Stomach (tissue), 19 donors: ENCODE measurements at places on chromosomes 6 and 20. TPM values are rescaled to one million over a fixed set of nuclear protein-coding genes. Genes with fewer than 3 reads are reported as not detected.

The BMP5 gene
- 8.3 TPM for total RNA-seq

The VSX1 gene
- not detected for total RNA-seq

GRCh38 chr6:165236326-165236725 lies 73.1 kb downstream of the C6orf118 start:
- H3K4me1 ChIP-seq: no peaks in the 10 kb centered on the region
- no peak overlapping the region for H3K27ac ChIP-seq
- no peak for DNase-seq
- H3K36me3 ChIP-seq: no peaks in the 10 kb centered on the region
- no peaks in the 10 kb centered on the region for H3K27me3 ChIP-seq

The COL19A1 gene
- 13.4 TPM for total RNA-seq

The APCDD1L gene
- 2.0 TPM for total RNA-seq

DNA sequence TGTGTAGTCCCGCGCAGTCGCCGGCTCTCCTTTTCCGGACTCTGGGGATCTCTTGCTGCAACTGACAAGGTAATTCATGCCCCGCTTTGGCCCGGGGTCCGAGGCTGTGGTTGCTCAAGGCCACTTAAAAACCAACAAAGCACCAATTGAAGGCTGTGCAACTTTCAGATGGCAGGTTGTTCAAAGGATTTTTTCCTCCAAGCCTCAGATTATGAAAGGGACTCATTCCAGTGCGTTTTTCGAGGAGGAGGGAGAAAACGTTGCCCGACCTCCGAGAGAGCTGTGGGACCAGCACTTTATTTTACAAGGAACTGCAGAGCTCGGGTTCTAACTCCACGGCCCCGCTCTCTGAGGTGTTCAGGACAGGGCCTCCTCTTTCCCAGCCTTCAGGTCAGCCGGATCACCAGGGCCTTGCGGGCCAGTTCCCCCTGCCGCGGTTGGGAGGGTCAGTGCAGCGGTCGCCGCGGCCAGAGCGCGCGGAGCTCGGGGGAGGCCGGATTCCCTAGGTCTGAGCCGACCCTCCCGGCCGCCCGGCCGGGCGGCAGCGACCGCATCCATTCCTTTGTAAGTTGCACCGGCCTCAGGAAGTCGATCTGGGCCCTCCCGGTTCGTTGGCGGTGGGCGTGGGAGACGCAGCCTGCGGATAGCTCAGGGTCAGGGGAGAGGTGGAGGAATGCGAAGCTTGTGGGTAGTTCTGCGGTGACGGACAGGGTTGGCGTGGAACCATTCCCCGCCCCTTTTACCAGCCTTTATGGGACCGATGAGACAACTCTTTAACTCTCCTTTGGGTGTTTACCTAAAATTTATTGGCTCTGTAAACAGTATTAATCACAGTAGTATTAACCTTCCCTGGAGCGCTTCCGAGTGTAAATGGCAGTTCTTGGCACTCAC lies 1.6 kb downstream of the UTRN start:
- peak overlapping the region; percentile 92 for H3K27ac ChIP-seq
- DNase-seq: peak; percentile 87
- peaks cover 25% of the 10 kb centered on the region for H3K4me1 ChIP-seq
- peaks cover 2% of the 10 kb centered on the region for H3K36me3 ChIP-seq
- no peaks in the 10 kb centered on the region for H3K27me3 ChIP-seq

GRCh38 chr20:62388839-62389600 lies 2.1 kb downstream of the RPS21 start:
- peaks cover 19% of the 10 kb centered on the region for H3K4me1 ChIP-seq
- DNase-seq: no peak
- no peak overlapping the region for H3K27ac ChIP-seq
- no peaks in the 10 kb centered on the region for H3K27me3 ChIP-seq
- no peak overlapping the region for H3K4me3 ChIP-seq
- peaks cover 59% of the 10 kb centered on the region for H3K36me3 ChIP-seq

The LY6G6F gene
- total RNA-seq: not detected

The LY6G6D gene
- not detected for total RNA-seq

DNA sequence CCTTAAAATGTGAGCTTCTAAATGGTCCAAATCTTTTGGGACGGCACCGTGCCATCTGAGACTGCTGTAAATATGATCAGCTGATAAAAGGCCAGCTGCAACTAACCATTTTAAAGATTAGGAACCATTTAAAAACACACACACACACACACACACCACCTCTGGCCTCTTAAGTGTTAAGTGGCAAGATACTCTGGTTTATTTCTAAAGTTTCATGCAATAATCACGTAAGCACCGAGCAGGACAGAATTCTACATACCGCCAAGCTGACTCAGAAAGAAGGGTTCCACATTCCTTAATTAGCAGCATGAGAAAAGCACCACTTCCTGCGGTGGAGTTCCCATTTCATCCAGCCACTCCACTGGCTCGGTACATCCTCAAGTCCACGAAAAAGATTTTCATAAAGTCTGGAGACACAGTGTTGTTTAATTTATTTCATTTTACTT lies 17.8 kb upstream of the ZNF217 start:
- no peaks in the 10 kb centered on the region for H3K27me3 ChIP-seq
- DNase-seq: peak; percentile 25
- no peak overlapping the region for H3K4me3 ChIP-seq
- H3K36me3 ChIP-seq: no peaks in the 10 kb centered on the region

- no peak for DNase-seq
- no peaks in the 10 kb centered on the region for H3K27me3 ChIP-seq
- H3K4me1 ChIP-seq: no peaks in the 10 kb centered on the region
- no peak overlapping the region for H3K4me3 ChIP-seq
- H3K36me3 ChIP-seq: no peaks in the 10 kb centered on the region
These were observed 6.7 kb downstream of the FAM50B start for GRCh38 chr6:3855866-3856265.

DNA sequence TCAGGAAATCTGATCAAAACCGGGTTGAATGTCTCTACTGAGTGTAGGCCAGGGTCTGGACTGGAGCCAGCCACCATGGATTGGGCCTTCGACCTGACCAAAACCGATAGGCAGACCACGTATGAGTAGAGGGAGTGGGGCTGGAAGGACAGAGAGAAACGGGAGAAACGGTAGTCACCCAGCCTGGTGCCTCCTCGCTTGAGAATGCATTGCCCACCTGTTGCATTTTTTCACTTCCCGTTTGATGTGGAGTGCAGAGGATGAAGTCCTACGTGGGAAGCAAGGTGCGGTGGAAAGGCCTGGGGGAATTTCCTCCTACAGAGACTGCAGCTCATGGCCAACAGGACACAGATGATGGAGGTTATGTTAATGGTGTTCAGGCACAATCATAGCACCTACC lies 53.9 kb upstream of the ECI2 start:
- H3K27me3 ChIP-seq: no peaks in the 10 kb centered on the region
- no peak overlapping the region for H3K4me3 ChIP-seq
- DNase-seq: no peak
- no peaks in the 10 kb centered on the region for H3K4me1 ChIP-seq
- H3K27ac ChIP-seq: no peak overlapping the region
- H3K36me3 ChIP-seq: no peaks in the 10 kb centered on the region

The MAS1 gene
- not detected for total RNA-seq

The ZNF512B gene
- total RNA-seq: 11.0 TPM

The IPCEF1 gene
- not detected for total RNA-seq

GRCh38 chr20:57471496-57472372 lies 53.2 kb downstream of the CTCFL start:
- no peak overlapping the region for H3K27ac ChIP-seq
- no peak for DNase-seq
- no peak overlapping the region for H3K4me3 ChIP-seq
- H3K36me3 ChIP-seq: no peaks in the 10 kb centered on the region
- H3K27me3 ChIP-seq: no peaks in the 10 kb centered on the region
- H3K4me1 ChIP-seq: no peaks in the 10 kb centered on the region

DNA sequence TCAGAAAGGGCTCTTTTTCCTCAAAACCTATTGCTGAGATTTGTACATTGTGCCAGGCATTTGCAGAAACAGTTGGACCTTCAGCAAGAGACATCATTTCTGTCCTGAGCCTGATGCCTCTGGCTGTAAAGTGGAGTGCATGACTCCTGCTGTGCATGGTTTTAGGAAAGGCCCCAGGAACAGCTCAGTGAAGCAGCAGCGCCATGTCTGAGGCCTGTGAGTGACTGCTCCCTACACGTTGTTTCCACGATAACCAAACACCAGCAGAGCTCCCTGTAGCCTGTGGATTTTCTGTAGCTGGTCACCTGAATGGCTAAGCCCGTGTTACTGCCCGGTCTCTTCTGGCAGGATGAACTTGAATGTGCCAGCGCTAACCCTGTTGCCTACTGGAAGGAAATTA lies 232.5 kb downstream of the TFAP2C start:
- H3K4me1 ChIP-seq: no peaks in the 10 kb centered on the region
- H3K27me3 ChIP-seq: no peaks in the 10 kb centered on the region
- no peak for DNase-seq
- no peak overlapping the region for H3K27ac ChIP-seq

The TMC2 gene
- total RNA-seq: not detected

The HIVEP2 gene
- 9.1 TPM for total RNA-seq

DNA sequence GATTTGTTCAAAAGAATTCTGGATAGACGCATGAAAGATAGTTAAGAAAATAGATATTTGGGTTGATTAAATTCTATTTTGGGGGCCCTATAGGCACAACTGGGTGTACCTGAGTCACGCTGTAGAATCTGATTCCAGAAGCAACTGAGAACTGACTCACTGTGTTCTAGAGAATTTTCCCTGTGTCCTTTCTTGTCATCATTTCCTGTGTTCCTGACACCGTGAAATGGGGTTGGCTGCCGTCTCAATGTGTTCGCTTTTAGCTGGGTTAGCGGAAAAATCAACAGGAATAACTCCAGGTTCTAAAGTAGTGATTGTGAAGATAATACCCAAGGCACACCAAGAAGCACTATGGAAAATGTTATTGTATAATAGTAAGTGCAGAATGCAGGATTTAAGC lies 5.0 kb downstream of the GCNT2 start:
- peak overlapping the region; percentile 87 for H3K27ac ChIP-seq
- H3K27me3 ChIP-seq: no peaks in the 10 kb centered on the region
- H3K36me3 ChIP-seq: no peaks in the 10 kb centered on the region

GRCh38 chr6:4964675-4965561 lies 38.9 kb downstream of the RPP40 start:
- DNase-seq: peak; percentile 31
- H3K27ac ChIP-seq: no peak overlapping the region
- peaks cover 13% of the 10 kb centered on the region for H3K4me1 ChIP-seq
- no peaks in the 10 kb centered on the region for H3K27me3 ChIP-seq
- H3K4me3 ChIP-seq: no peak overlapping the region

The C6orf141 gene
- total RNA-seq: 17.8 TPM

DNA sequence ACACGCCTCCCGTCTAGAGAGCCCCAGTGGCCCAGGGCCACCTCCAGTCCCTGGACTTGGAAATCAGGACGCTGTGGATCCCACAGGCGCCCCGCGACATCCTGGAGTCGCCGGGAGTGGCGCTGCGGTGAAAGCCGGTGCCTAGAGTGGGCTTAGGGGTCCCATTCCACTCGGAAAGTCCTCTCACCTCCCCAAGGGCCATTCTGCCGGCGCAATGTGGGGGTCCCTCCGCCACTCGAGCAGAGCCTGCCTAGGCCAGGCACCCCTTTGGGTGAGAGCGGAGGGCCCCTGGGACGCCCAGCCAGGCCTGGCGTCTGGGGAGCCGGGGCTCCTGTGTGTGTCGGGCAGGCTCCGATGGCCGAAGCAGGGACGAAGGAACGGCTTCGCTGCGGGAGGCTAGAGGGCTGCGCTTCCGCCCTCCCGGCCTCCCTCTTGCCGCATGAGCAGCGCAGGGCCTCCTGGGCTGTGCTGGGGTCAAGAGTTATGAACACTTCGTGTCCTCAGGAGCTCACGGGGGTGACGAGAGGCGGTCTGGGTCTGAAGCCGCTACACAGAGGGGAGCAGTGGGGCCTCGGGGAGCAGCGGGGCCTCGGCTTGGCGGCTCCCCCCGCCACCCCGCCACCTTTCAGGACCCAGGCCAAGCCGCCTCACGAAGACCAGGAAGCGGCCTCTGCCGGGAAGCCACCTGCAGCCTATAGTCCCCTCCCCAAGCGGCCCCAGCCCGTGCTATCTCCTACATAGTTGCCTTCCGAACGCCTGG lies 13.6 kb downstream of the POU3F2 start:
- H3K27ac ChIP-seq: no peak overlapping the region
- no peak for DNase-seq
- peaks cover 47% of the 10 kb centered on the region for H3K4me1 ChIP-seq
- H3K4me3 ChIP-seq: peak overlapping the region; percentile 26

DNA sequence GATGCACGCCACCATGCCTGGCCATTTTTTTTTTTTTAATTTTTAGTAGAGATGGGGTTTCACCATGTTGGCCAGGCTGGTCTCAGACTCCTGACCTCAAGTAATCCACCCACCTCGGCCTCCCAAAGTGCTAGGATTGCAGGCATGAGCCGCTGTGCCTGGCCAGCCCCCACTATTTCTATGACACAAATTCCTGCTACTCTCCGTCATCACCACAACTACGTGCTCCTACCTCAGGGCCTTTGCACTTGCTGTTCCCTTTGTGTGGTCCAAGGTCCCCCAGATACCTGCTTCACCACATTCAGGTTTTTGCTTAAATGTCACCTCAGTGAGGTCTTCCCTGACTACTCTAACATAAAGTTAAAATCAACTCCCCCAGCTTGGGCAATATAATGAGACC lies 5.2 kb upstream of the CEBPB start:
- peaks cover 31% of the 10 kb centered on the region for H3K4me1 ChIP-seq
- DNase-seq: no peak
- H3K27me3 ChIP-seq: no peaks in the 10 kb centered on the region
- no peak overlapping the region for H3K4me3 ChIP-seq

The C6orf58 gene
- not detected for total RNA-seq

The HMGCLL1 gene
- total RNA-seq: not detected

The PRSS35 gene
- not detected for total RNA-seq

- no peak overlapping the region for H3K27ac ChIP-seq
- no peak for DNase-seq
- no peak overlapping the region for H3K4me3 ChIP-seq
These were observed 45.7 kb upstream of the TINAG start for GRCh38 chr6:54262499-54262898.

The XKR7 gene
- total RNA-seq: not detected

DNA sequence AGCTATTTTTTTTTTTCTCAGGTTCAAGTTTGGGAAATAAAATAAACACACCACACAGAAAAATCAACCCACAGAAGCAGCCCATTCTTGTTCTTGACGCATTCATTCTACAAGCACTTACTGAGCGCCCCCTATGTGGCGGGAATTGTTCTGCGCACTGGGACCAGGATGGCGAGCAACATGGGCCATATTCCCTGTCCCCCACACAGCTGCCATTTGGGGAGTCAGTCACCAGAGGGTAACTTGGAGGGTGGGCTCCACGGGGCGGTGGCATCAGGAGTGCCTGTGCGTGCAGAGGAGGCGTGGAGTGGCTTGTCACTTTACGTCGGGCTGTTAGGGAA lies 185.0 kb upstream of the PDE10A start:
- no peak overlapping the region for H3K4me3 ChIP-seq
- no peak for DNase-seq
- no peak overlapping the region for H3K27ac ChIP-seq
- peaks cover 42% of the 10 kb centered on the region for H3K27me3 ChIP-seq

The ASF1A gene
- total RNA-seq: 0.87 TPM

- no peak overlapping the region for H3K27ac ChIP-seq
- no peak overlapping the region for H3K4me3 ChIP-seq
- H3K4me1 ChIP-seq: no peaks in the 10 kb centered on the region
- no peaks in the 10 kb centered on the region for H3K36me3 ChIP-seq
These were observed 18.9 kb upstream of the SRSF6 start for GRCh38 chr20:43438578-43439316.
